ENCODE measurements at places on chromosomes 3 and 15. TPM values are rescaled to one million over a fixed set of nuclear protein-coding genes. Genes with fewer than 3 reads are reported as not detected.

GRIP2 gene
- 0.90 TPM for total RNA-seq

RAD51 gene
- 12.1 TPM for total RNA-seq

IMPG2 gene
- total RNA-seq = 0.65 TPM

ANKRD63 gene
- not detected for total RNA-seq

FAN1 gene
- total RNA-seq = 17.8 TPM

HESX1 gene
- 2.4 TPM for total RNA-seq

GOLGA8J gene
- total RNA-seq = not detected

SLC15A2 gene
- 0.18 TPM for total RNA-seq

COL6A5 gene
- total RNA-seq = not detected

GLDN gene
- total RNA-seq = 13.3 TPM

SI gene
- not detected for total RNA-seq

PLSCR2 gene
- total RNA-seq = not detected

LRRC34 gene
- 7.4 TPM for total RNA-seq

EXD1 gene
- total RNA-seq = not detected

ARRDC4 gene
- 6.2 TPM for total RNA-seq

VGLL3 gene
- 47.4 TPM for total RNA-seq

KLHL40 gene
- not detected for total RNA-seq

BRK1 gene
- total RNA-seq = 34.2 TPM

SRP14 gene
- total RNA-seq = 135 TPM

SLC51A gene
- not detected for total RNA-seq

MASP1 gene
- total RNA-seq = 19.2 TPM

HTR3E gene
- total RNA-seq = not detected

UBAP1L gene
- total RNA-seq = 3.8 TPM

CCR1 gene
- total RNA-seq = 0.90 TPM

PAQR5 gene
- not detected for total RNA-seq
